ENCODE measurements at places on chromosomes 7 and 10. TPM values are rescaled to one million over a fixed set of nuclear protein-coding genes. Genes with fewer than 3 reads are reported as not detected.

FGFBP3 gene
- total RNA-seq, result 2.9 TPM

NUTM2A gene
- total RNA-seq, result 1.7 TPM

POLL gene
- 31.4 TPM for total RNA-seq

CUZD1 gene
- 0.63 TPM for total RNA-seq

Data from natural killer cell (primary cell).